ENCODE measurements at places on chromosomes 6 and 20.

DNA sequence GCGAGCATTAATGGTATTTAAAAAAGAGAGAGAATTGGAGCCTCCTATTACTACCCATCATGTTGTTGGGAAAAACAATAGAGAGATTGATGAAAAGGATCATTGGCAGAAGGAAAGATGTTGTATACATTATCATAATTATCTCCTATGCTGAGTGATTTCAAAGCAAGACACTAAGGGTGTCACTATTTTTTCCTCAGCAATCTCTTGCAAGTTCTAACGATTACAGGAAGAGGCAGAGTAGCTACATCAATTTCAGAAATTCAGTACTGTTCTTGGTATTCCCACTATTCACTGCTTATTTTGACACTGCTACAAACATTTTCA is 891.2 kb downstream of the C6orf118 start:
- DNase-seq = no peak

- DNase-seq = peak; percentile 15
Observed at GRCh38 chr6:56243518-56244070, 3.8 kb downstream of the COL21A1 start.

DNA sequence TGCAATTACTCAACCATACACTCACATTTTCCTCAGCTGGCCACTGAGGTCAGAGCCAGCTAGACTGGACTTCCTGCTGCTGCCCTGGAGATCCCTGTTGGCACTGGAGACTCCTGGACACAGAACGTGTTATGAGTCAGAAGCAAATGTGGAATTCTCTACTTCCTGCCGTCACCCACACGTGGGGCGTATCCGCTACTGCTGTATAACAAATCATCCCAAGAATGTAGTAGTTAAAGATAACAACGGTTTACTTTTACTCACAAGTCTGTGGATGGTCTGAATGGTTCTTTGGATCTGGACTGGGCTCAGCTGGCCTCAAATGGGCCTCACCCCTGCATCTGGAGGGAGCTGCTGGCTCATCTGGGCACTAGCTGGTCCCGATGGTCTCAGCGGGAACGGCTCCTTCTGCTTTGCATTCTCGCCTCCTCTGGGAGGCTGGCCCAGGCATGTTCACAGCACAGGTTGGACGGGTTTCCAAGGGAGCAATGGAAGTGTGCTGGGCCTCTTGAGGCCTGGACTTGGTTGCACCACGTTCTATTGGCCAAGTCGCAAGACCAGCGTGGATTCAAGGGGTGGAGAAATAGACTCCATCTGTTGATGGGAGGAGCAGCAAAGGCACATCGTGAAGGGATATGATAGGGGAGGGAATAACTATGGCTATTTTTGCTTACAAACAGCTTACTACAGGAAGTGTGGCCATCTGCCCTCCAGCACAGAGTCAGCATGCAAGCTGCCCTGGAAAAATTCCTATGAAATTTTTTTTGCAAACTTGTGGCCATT is 118.5 kb downstream of the SNX5 start:
- no peak for DNase-seq

DNA sequence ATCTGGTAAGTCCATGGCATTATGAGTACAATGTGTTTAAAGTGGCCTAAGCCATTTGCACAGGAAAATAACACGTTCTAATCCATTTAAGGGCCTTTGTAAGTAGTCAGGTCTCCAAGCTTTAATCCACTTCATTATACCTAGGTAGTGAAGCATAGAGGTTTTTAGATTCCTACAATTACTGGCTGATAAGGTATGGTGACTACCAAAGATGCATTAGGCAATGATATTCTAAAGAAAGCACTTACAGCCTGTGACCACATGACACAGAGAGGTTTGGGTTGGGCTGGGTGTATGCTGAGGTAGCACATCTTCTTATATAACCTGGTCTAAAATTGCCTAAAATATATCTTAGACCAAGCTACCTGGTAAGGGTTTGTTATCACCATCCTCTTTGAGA is 504.4 kb downstream of the TFAP2B start:
- DNase-seq = no peak
